Heart right ventricle (tissue), 16 donors: ENCODE measurements at places on chromosomes 5 and 9. TPM values are rescaled to one million over a fixed set of nuclear protein-coding genes. Genes with fewer than 3 reads are reported as not detected.

Gene DIRAS2
- total RNA-seq = not detected

Gene CNTFR
- total RNA-seq = 6.2 TPM

GRCh38 chr9:129581505-129582189, 39.3 kb downstream of the C9orf50 start:
- no peaks in the 10 kb centered on the region for H3K36me3 ChIP-seq
- peaks cover 10% of the 10 kb centered on the region for H3K4me1 ChIP-seq
- no peak overlapping the region for H3K27ac ChIP-seq
- H3K27me3 ChIP-seq = no peaks in the 10 kb centered on the region
- no peak for DNase-seq
- H3K4me3 ChIP-seq = no peak overlapping the region

DNA sequence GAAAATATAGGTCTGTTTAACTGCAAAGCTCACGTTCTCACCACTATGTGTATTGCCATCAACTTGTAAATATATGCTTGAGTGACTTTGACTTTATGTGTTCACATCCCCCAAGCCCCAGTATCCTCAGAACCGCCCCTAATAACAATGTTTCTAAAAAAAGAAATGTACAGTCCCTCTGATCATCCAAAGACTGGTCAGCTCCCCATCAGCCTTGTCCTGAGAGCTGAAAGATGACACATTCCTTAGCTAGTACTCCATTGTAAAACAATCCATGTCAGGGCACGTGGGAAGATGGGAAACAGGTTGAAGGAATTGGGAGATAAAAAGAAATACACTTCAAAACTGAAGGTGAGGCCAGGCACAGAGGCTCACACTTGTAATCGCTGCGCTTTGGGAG, 279.4 kb upstream of the WWC1 start:
- DNase-seq = no peak
- no peaks in the 10 kb centered on the region for H3K36me3 ChIP-seq
- no peak overlapping the region for H3K4me3 ChIP-seq
- peak overlapping the region; percentile 22 for H3K27ac ChIP-seq

DNA sequence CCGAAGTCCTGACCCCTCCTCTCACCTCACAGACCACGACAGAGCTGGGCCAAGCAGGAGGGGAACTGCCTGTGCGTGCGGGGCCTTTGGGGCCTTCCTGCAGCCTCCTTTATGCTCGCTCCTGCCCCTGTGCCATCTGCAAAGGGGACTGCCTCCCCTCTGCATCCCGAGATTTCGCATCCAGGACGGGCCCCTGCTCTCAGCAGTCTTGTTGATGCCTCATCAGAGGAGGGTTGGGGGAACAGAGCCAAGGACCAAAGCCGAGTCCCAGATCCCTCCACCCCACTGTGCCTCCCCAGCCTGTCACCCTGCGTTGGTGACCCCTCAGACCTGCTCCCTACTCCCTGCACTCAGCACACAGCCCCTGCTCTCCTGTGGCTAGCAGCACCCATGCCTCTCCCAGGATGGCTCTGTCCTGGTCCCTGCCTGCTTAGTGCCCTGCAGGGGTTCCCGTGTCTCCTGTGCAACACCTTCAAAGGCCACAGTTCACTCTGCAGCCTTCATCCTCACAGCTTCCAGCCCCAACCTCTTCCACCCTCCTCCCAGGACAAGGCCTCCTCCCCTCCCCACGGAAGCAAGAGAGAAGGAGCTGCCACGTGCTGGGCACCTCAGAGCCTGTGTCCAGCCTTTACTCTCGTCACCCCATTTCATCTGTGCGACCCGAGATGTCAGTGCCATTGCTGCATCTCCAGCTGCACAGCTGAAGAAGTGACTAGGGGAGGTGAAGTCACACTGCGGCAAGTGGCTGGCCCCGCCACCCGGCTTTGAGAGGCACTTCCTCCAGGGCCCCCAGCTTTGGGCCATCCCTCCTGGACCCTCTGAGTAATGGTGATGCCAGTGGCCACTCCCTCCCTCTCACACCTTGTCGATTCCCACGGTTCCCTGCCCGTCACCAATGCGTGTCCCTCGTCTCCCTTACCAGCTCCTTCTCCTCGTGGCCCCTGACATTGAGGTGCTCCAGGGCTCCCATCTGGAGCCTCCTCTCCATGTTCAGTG, 62.6 kb upstream of the LRRTM2 start:
- H3K4me3 ChIP-seq = no peak overlapping the region
- peaks cover 11% of the 10 kb centered on the region for H3K4me1 ChIP-seq
- DNase-seq = no peak

DNA sequence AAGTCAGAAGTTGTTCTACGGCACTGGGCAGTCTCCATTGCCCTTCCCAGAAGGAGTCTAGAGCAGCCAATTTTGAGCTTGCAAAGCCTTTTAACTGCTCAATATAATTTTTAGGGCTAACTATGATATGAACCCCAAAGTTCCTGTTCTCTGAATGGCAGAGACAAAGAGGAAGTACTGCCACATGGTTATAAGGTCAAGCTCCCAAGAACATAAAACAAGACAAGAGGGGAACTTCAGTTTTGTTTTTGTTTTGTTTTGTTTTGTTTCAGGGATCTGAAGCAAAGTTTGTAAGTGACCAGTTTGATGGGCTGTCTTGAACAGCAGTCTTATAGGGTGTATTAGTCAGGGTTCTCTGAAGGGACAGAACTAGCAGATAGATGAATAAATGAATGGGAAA, 11.9 kb upstream of the SMC2 start:
- H3K4me1 ChIP-seq = no peaks in the 10 kb centered on the region
- no peaks in the 10 kb centered on the region for H3K27me3 ChIP-seq
- H3K36me3 ChIP-seq = no peaks in the 10 kb centered on the region
- H3K27ac ChIP-seq = no peak overlapping the region
- no peak for DNase-seq

GRCh38 chr5:39315995-39316394, 48.3 kb downstream of the C9 start:
- H3K27me3 ChIP-seq = no peaks in the 10 kb centered on the region
- H3K4me1 ChIP-seq = no peaks in the 10 kb centered on the region
- DNase-seq = no peak
- H3K27ac ChIP-seq = no peak overlapping the region
- H3K4me3 ChIP-seq = no peak overlapping the region

DNA sequence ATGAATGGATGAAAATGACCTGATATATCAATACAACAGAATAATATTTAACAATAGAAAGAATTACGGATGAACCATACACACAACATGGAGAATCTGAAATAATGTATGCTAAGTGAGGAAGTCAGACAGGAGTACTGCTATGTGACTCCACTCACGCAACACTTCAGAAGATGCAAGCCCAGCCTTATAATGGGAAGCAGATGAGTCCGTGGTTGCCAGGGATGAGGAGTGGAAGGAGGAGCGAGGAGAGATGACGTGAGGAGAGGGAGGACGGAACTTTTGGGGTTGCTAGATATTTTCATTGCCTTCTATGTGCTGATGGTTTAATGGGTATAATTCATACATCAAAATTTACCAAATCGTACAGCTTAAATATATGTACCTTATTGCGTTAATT, 55.4 kb upstream of the ERCC6L2 start:
- H3K36me3 ChIP-seq = no peaks in the 10 kb centered on the region
- no peak for DNase-seq
- no peaks in the 10 kb centered on the region for H3K4me1 ChIP-seq
- no peaks in the 10 kb centered on the region for H3K27me3 ChIP-seq
- no peak overlapping the region for H3K4me3 ChIP-seq

DNA sequence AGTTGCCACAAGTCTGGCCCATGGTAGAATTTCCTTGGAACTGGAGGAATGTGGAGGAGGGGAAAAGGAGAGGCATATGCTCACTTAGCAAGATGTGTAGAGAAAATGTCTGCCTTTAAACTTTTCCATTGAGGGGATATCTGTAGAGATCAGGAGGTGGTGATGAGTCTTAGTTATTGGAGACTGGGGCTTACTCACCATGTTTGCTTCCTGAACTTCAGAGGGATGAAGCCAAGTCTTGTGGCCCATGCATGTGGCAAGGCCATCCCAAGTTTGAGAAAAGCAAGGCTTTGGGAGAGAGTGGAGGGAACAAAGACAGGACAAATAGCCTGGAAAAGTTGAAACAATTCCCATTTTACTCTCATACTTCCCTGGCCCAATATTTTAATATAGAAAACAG, 124.5 kb downstream of the GDNF start:
- H3K4me1 ChIP-seq = peaks cover 14% of the 10 kb centered on the region
- H3K27ac ChIP-seq = no peak overlapping the region
- DNase-seq = no peak
- H3K27me3 ChIP-seq = no peaks in the 10 kb centered on the region
- no peak overlapping the region for H3K4me3 ChIP-seq
- H3K36me3 ChIP-seq = no peaks in the 10 kb centered on the region

GRCh38 chr9:27542508-27542907, 12.9 kb upstream of the MOB3B start:
- no peak overlapping the region for H3K4me3 ChIP-seq
- peaks cover 13% of the 10 kb centered on the region for H3K4me1 ChIP-seq
